ENCODE measurements at places on chromosomes 11 and 22.

DNA sequence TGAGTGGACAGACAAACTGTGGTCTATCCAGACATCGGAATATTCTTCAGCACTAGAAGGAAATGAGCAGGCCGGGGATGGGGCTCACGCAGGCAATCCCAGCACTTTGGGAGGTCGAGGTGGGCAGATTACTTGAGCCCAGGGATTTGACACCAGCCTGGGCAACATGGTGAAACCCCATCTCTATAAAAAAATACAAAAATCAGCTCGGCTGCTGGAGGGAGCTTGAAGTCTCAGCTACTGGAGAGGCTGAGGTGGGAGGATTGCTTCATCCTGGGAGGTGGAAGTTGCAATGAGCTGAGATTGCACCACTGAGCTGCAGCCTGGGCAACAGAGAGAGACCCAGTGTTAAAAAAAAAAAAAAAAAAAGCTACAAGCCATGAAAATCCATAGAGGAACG is 8.0 kb upstream of the CTSD start:
- no peak for DNase-seq

DNA sequence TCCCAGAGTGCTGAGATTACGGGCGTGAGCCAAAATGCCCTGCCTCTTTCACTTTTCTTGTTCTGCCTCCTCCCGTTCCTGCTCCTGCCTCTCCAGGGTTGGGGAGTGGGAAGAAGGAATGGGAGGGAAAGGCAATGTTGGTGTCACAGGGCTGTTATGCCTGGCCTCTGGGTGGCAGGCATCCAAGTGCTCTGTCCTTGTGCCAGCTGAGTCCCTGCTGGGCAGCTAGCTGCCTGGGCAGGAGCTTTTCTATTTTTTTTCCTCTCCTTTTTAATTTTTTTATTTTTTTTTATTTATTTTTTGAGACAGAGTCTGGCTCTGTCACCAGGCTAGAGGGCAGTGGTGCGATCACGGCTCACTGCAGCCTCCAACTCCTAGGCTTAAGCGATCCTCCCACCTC is 4.1 kb upstream of the SAC3D1 start:
- DNase-seq, result no peak

DNA sequence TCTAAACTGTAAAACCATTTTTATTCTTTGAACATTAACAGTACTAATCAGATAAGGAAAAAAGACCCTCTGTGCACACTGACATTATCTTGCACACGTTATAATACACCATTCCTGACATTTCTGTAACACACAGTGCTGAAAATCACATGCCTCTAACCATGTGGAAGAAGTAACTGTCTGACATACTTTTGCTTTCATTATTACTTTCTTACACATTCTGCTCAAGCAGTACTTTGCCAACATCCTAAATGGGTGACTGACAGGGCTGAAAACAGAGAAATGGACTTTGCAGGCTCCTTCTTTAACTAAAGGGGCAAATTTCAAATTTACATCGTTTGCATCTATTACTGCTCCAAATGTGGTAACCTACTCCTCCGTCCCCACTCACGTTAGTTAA is 22.8 kb upstream of the TP53AIP1 start:
- no peak for DNase-seq

GRCh38 chr11:72005347-72006260 is 6.9 kb downstream of the IL18BP start:
- DNase-seq, result peak; percentile 30
